A673 (cell line): ENCODE measurements at places on chromosomes 11 and 22. TPM values are rescaled to one million over a fixed set of nuclear protein-coding genes. Genes with fewer than 3 reads are reported as not detected.

The LRP5 gene
- total RNA-seq: 67.0 and 76.3 TPM in 2 replicates

The EMID1 gene
- total RNA-seq: 0.15 TPM in 1 of 2 replicates, not detected in the other

The BAIAP2L2 gene
- total RNA-seq: 1.6 and 2.5 TPM in 2 replicates

The DDIAS gene
- total RNA-seq: 32.1 and 41.5 TPM in 2 replicates

The PRDM11 gene
- 12.6 and 15.4 TPM in 2 replicates for total RNA-seq

The TPBGL gene
- 0.24 and 0.41 TPM in 2 replicates for total RNA-seq

The TUB gene
- total RNA-seq: 0.39 and 0.76 TPM in 2 replicates
